ENCODE measurements at places on chromosomes 1 and 21. TPM values are rescaled to one million over a fixed set of nuclear protein-coding genes. Genes with fewer than 3 reads are reported as not detected.

The ZNF593OS gene
- total RNA-seq: not detected

GRCh38 chr1:236480758-236481436 lies 42.9 kb upstream of the LGALS8 start:
- no peak for DNase-seq
- no peaks in the 10 kb centered on the region for H3K36me3 ChIP-seq
- H3K4me1 ChIP-seq: no peaks in the 10 kb centered on the region
- H3K27me3 ChIP-seq: no peaks in the 10 kb centered on the region

- no peak for DNase-seq
- H3K4me1 ChIP-seq: peaks cover 53% of the 10 kb centered on the region
- no peaks in the 10 kb centered on the region for H3K36me3 ChIP-seq
Measured at GRCh38 chr1:54331843-54332463, 74.2 kb downstream of the SSBP3 start.

GRCh38 chr1:220544901-220545303 lies 17.0 kb downstream of the MARK1 start:
- no peaks in the 10 kb centered on the region for H3K27me3 ChIP-seq
- no peaks in the 10 kb centered on the region for H3K36me3 ChIP-seq
- DNase-seq: no peak
- no peak overlapping the region for H3K4me3 ChIP-seq
- no peaks in the 10 kb centered on the region for H3K4me1 ChIP-seq
- H3K27ac ChIP-seq: no peak overlapping the region

- DNase-seq: no peak
- H3K27me3 ChIP-seq: no peaks in the 10 kb centered on the region
- H3K27ac ChIP-seq: peak overlapping the region; percentile 95
Measured at GRCh38 chr1:203325418-203326091, 20.2 kb downstream of the BTG2 start.

- DNase-seq: no peak
- no peak overlapping the region for H3K4me3 ChIP-seq
- peaks cover 5% of the 10 kb centered on the region for H3K36me3 ChIP-seq
- H3K4me1 ChIP-seq: peaks cover 2% of the 10 kb centered on the region
- H3K27ac ChIP-seq: no peak overlapping the region
Measured at GRCh38 chr1:151618470-151618869, 6.6 kb downstream of the SNX27 start.

- DNase-seq: no peak
- no peak overlapping the region for H3K27ac ChIP-seq
- H3K4me3 ChIP-seq: peak overlapping the region; percentile 49
- peaks cover 31% of the 10 kb centered on the region for H3K4me1 ChIP-seq
- H3K36me3 ChIP-seq: no peaks in the 10 kb centered on the region
- H3K27me3 ChIP-seq: peaks cover 32% of the 10 kb centered on the region
Measured at GRCh38 chr1:227788271-227789083, 27.0 kb upstream of the PRSS38 start.

DNA sequence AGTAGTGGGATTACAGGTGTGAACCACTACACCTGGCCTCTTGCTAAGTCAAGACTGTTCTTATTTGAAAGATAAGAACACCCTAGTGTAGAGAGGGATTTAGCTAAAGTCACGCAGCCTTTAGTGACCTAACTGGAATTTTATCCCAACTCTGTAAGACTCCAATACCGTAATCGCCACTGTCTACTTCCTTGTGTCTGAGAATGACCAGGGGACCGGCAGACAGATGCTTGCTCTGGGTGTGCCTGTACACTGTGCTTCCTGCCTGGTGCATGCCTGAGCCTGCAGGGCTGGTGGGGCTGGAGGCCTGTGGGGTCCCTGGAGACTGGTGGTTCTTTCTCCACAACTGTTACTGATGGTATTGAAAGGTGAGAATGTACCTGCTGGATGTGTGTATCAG lies 15.3 kb downstream of the MFSD2A start:
- no peaks in the 10 kb centered on the region for H3K36me3 ChIP-seq
- H3K4me3 ChIP-seq: no peak overlapping the region

DNA sequence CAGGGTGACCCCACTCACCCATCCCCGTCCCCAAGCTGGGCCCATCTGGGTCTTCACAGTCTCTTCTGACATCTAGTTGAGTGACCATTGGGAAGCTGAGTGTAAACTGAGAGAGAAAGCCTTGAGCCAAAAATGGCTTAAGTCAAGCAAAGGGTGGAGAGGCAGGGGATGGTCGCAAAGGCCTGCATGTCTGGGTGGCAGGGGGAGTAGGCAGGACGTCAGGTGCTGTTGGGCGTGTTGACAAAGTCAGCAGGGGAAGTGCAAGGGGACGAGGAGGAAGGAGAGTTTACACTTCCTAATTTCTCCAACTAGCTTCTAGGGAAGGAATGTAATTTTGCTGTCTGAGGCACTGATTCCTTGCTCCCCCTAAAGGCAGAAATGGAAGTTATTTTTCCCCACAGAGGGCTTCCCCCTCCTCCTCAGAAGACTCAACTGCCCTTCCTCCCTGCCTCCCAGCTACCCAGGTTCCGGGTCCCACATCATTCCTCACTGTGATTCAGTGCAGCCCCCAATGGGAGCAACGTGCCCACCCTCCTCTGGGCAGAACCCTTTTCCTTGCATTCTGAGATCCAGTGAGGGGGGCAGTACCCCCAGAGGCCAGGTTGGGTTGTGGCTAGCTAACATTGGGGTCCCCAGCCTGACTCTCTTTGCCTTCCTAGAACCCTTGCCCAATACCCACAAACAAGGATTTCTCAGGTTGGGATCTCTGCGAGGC lies 1.2 kb upstream of the ADORA1 start:
- DNase-seq: no peak
- H3K27ac ChIP-seq: no peak overlapping the region
- H3K36me3 ChIP-seq: no peaks in the 10 kb centered on the region
- H3K4me3 ChIP-seq: no peak overlapping the region

DNA sequence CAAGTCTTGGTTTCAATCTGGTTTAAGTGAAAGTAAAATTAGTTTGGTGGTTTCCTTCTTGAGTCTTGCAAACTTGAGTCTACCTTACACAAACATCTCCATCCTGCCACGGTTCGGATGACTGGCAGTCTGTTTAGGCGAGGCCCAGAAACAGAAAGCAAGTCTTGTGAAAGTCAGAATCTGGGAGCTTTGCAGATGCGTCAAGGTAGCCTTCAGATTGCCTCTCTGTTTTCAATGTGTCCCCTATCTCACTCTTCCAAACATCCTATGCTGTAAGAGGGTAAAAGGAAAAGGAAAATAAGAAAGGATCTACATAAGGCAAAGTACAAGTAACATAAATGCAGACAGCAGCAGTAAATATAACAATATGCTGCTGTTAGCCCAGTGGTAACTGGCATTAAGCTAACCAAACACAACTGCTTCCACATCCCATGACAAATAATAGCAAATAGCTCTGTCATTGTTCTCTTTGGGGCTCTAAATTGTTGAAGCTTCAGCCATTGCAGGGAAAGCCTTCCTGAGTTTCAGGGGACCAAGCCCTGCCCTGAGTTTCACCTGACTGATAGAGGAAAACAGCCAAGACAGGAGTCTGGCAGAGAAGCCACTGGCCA lies 26.2 kb upstream of the C1orf105 start:
- H3K27ac ChIP-seq: peak overlapping the region; percentile 80
- no peaks in the 10 kb centered on the region for H3K27me3 ChIP-seq
- no peak overlapping the region for H3K4me3 ChIP-seq
- peaks cover 19% of the 10 kb centered on the region for H3K4me1 ChIP-seq
- no peaks in the 10 kb centered on the region for H3K36me3 ChIP-seq

DNA sequence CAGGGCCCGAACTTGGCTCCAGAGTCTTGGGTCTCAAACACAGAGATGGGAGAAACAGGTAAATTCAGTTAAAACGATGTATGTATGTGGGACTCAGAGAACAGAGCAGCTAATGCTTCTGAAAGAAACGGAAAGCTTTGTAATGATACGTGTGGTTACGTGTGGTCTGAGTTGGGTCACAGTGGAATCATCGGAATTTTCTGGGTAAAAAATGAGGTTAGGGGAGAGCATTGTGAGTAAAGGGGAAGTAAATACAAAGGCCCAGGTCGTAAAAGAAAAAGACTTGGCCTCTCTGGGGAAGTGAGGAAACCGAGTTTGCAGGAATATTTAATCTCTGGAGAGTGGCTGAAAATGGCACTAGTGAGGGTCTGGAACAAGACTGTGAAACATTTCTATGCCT lies 8.3 kb downstream of the NHLH2 start:
- peaks cover 7% of the 10 kb centered on the region for H3K4me1 ChIP-seq
- H3K36me3 ChIP-seq: no peaks in the 10 kb centered on the region
- H3K27ac ChIP-seq: no peak overlapping the region
- peaks cover 15% of the 10 kb centered on the region for H3K27me3 ChIP-seq

- H3K27me3 ChIP-seq: no peaks in the 10 kb centered on the region
- H3K4me3 ChIP-seq: no peak overlapping the region
- DNase-seq: no peak
- no peaks in the 10 kb centered on the region for H3K36me3 ChIP-seq
Measured at GRCh38 chr1:30600258-30600657, 123.1 kb downstream of the MATN1 start.
